ENCODE measurements at places on chromosomes 11 and 22.
A peak's percentile ranks its signal among the peaks of the same experiment; 100 is the strongest.

DNA sequence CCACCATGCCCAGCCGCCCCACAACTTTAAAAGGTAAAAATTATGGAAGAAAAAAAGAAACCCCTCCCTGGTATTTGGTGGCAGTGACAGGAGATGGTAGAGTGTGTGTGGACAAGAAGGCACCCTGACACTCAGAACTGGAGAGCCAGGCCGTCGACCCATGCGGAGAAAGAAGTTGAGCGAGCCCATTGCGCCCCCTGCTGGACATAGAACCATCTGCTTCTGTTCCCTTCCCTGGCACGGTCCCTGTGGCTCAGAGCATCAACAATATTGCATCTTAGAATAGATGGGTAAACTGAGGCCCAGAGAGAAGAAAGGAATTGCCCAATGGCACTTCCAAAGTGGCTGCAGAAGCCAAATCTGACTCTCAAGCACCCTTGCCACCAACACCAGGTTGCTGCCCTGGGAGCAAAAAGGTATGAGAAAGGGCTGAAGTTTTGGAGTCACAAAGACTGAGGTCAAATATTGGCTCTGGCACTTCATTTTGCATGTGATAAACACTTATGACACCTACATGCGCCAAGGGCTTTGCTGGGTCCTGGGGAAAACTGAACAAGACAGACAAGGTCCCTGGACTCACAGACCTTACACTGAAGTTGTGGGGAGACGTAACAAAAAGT, 8.6 kb downstream of the MRPL11 start:
- DNase-seq: peak; percentile 42

DNA sequence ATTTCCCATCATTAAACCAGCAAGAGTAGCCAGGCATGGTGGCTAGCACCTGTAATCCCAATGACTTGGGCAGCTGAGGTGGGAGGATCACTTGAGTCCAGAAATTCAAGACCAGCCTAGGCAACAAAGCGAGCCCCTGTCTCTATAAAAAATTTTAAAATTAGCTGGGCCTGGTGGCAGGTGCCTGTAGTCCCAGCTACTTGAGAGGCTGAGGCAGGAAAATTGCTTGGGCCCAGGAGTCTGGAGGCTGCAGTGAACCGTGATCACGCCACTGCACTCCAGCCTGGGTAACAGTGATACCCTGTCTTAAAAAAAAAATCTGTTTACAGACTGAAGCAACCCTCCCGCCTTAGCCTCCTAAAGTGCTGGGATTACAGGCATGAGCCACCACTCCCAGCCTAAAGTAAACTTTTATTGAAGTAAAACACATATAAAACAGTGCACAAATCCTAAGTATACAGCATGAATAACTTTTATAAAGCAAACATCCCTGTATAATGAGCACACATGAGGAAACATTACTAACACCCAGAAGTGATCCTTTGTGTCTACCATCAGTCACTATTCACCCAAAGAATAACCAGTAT, 12.6 kb downstream of the UCP3 start:
- no peak for DNase-seq

GRCh38 chr11:120365512-120365911, 29.3 kb downstream of the ARHGEF12 start:
- DNase-seq: no peak

- DNase-seq: no peak
Observed at GRCh38 chr11:126595560-126595959, 240.1 kb downstream of the ST3GAL4 start.

DNA sequence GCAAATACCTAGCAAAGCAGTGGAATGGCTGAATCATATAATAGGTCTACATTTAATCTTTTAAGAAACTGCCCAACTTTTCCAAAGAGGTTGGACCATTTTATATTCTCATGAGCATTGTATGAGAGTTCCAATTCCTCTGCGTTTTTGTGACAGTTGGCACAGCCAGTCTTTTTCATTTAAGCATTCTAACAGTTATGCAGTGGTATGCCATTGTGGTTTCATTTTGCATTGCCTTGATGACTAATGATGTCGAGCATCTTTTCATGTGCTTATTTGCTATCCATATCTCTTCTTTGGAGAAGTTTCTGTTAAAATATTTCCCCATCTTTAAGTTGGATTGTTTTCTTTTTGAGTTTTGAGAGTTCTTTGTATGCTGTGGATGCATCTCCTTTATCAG, 38.7 kb downstream of the EIF3F start:
- DNase-seq: no peak

- DNase-seq: no peak
Observed at GRCh38 chr11:19658344-19658743, 54.3 kb upstream of the NAV2 start.

GRCh38 chr11:34416766-34417165, 22.0 kb upstream of the CAT start:
- DNase-seq: no peak

DNA sequence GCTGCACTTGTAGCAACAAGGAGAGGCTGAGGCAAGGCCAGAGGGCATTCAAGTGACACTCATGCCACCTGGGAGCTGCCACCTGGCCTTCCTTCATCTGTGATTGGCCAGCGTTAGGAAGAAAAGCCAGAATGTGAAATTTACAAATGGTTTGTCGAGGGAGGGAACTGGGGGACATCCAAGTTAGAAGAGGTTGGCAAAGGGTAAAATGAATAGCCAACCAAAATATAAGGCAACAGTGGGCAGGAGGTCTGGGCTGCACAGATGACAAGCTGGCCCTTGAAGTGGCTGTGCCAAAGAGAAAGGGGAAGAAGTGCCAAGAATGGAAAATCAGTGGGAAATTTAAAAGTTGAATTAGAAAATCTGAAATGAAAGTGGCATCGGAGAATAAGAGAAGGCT, 221.4 kb downstream of the C11orf91 start:
- DNase-seq: no peak

GRCh38 chr22:42819412-42820044, 37.5 kb downstream of the ARFGAP3 start:
- no peak for DNase-seq

DNA sequence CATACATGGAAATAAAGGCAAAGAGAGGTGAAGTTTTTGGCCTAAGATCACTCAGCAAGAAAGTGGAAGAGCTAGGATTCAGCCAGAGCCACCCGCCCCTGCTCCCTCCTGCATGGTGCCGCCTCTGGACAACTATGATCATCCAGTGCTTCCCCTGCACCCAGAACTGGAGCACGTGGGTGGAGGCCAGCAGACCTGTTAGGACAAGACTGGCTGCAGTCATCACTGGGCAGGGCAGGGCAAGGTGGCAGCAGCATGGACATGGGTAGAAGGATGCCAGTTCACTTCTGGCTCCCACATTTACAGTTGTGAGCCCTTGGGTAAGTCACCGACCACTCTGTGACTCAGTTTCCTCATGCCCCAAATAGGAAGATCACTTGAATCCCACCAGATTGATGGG, 131.0 kb downstream of the FBXO7 start:
- no peak for DNase-seq

DNA sequence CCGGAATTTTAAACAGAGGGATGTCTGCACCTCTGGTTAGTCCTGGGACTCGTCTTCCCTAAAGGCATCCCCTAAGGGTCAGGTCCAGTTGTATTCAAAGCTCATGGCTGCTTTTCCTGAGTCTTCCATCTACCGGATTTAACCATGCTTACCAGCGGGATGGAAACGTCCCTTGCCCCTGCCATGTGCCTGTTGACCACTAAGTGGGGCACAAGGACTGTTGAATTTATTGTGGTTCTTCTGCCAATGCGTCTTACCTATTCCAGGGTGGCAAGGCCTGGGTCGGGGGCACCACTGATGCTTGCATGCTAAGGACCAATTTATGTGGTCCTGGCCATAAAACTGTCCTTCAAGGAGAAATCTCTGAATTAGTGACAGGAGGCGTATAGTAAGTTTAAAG, 25.6 kb downstream of the ANKRD42 start:
- DNase-seq: no peak

- no peak for DNase-seq
Observed at GRCh38 chr11:68211546-68211945, 1.6 kb downstream of the KMT5B start.

DNA sequence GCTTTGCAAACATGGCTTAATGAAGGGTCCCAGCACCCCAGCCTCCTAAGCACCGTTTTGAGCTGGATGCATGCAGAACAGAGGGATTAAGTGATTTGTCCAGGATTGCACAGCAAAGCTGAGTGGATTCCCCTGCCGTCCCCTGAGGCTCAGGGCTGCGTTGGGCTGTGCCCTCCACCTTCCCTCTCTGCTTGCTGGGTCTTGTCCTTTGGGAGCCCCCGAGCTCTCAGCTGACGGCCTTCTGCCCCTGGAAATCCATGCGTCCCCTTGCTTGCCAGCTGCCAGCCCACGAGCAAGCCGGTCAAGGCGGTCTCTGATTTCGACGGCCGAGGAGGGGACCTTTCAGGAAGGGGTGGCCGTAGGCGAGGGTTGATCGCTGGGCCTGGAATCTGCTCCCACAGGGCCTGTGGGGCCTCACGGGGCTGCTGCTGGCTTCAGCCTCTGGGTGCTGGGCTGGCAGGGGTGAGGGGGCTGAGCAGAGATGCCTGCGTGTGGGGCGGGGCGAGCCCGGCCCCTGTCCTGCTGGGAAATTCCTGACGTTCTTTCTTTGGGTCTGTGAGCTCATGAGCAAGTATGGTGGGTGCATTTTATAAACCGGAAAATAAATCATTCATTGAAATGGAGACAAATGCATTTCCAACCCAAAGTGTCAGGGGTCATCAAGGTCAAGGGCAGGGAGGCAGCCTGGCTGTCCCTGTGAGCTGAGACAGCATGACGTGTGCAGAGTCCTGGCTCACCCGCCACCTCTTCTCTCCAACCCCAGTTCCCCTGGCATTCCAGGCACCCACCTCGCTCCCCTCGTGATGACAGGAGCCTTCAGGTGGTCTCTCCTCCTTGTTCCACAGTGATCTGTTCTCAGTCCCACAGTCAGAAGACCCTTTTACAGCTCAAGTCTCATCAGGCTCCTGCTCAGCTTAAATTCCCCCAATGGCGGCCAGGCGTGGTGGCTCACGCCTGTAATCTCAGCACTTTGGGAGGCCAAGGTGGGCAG, 28.1 kb downstream of the FGF4 start:
- no peak for DNase-seq

GRCh38 chr11:124194293-124195188, 11.4 kb downstream of the OR10D3 start:
- no peak for DNase-seq

DNA sequence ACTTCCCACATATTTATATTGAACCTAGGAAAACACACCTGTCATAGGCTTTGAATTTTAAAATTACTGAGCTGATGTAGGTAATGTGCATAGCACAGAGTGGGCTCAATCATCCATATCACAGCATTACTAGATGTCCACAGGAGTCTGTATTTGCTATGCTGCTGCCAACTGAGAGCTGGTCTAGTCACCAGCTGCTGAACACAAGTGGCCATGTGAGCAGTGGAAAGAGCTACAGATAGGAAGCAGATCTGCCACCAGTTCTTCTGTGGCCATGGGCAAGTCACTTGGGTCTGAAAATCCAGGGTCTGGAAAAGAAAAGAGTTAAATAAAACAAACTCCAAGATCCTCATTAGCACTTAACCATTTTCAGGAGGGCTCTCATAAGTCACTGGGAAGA, 91.8 kb downstream of the APIP start:
- no peak for DNase-seq

- no peak for DNase-seq
Observed at GRCh38 chr11:117229411-117229810, 2.5 kb downstream of the PCSK7 start.

DNA sequence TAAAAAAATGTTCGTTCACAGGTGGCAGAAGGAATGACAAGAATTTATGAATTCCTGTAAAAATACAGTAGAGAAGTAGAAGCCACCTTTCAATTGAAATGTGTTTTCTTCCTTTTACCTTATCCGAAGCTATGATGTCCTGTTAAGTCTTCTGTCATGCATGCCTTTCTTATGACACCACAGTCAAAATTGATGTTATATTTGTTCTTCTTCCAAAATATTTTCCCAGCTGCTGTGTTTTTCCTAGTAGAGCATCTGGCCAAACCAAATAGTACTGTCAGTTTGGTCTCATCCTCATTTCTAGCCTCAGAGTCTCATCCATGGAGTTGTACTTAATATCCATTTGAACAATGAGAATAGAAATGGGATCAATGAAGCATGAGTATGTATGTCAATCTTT, 206.1 kb downstream of the PGR start:
- no peak for DNase-seq

GRCh38 chr22:27719535-27720227, 81.9 kb downstream of the MN1 start:
- DNase-seq: no peak

DNA sequence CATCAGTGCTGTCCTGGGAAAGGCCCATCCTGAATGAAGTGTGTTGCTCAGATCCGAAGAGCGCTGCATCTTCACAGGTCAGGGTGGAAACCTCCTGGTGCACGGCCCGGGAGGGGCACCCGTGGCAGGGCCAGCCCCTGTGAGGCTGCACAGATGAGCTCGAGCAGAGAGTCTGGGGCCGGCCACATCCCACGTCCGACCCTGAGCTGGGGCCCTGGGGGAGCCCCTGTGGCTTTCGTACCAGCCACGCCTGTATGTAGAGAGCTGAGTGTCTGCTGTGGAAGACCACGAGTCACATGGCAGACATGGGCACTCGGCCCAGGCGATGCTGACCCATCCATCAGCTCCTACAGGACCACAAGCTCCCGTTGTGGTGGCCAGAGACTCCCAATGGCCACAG, 24.9 kb upstream of the SEPTIN5 start:
- no peak for DNase-seq

GRCh38 chr11:27898166-27898565, 197.9 kb upstream of the BDNF start:
- DNase-seq: no peak

DNA sequence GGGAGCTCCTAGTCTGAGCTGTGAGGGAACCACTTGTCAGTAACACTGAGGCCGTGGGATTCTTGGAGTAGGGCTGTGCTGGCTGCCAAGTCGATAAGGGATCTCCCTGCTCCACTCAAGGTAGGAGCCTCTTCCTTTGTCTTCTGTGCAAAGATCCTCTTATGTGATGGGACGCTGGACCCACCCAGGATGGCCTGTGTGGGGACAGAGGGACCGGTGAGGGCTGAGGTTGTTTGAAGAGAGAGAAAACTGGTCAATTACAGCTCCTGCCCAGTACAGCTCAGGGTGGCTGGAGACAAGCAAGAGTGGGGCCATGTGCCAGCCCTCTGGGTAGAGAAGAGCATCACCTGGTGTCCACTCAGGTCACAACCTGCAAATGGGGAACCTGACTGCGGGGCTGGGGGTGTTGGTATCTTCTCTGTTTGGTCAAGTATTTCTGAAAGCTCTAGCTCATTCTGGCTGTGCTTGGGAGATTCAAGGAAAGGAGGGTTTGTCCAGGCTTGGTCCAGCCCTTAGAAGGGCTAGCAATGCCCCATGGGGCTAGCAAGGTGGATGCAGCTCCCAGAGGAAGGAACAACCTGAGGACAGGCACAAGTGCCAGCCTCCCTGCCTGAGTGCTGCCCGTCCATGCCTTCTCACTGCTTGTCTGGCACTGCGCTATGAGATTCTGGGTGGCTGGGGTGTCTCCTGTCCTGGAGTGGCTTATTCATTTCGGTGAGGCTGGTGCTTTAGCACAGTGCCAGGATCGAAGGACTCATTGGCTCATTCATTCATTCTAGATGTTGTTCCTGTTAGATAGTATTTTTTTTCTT, 27.6 kb upstream of the BAIAP2L2 start:
- DNase-seq: no peak

GRCh38 chr11:76234021-76234415, 27.7 kb upstream of the WNT11 start:
- no peak for DNase-seq

GRCh38 chr11:28017816-28018215, 90.1 kb downstream of the KIF18A start:
- no peak for DNase-seq

- no peak for DNase-seq
Observed at GRCh38 chr11:71293961-71294782, 41.8 kb upstream of the SHANK2 start.
